ENCODE measurements at places on chromosomes 3 and 15. TPM values are rescaled to one million over a fixed set of nuclear protein-coding genes. Genes with fewer than 3 reads are reported as not detected.

Gene SCAMP5
- total RNA-seq: 1.4 TPM

Gene CDHR4
- 0.22 TPM for total RNA-seq

Gene TMEM266
- total RNA-seq: not detected

Gene BFSP2
- total RNA-seq: 0.44 TPM

Gene TRIM42
- total RNA-seq: not detected

Gene MYD88
- total RNA-seq: 74.7 TPM

Gene SLC24A5
- total RNA-seq: not detected

Gene LRRC49
- total RNA-seq: not detected

Gene ITIH3
- total RNA-seq: not detected

Gene GREM1
- total RNA-seq: not detected

Gene SNX4
- 38.1 TPM for total RNA-seq

Gene RETNLB
- not detected for total RNA-seq

Gene P2RY14
- total RNA-seq: 17.8 TPM

Gene KNL1
- 36.6 TPM for total RNA-seq

Gene BHLHE40
- total RNA-seq: 548 TPM

Gene KBTBD12
- not detected for total RNA-seq

Gene KIF9
- 2.0 TPM for total RNA-seq

Gene TRH
- not detected for total RNA-seq

Gene GOLGA8S
- 0.61 TPM for total RNA-seq

Gene MYRIP
- not detected for total RNA-seq

Gene SLC12A8
- total RNA-seq: 0.15 TPM

Gene ABHD6
- 6.1 TPM for total RNA-seq

Gene ENTPD3
- total RNA-seq: not detected

Gene GRK7
- total RNA-seq: not detected

Gene PLSCR1
- total RNA-seq: 229 TPM

Gene MESP2
- not detected for total RNA-seq

Gene ALG1L2
- not detected for total RNA-seq

Gene ALG3
- total RNA-seq: 51.5 TPM

Gene ABHD10
- 29.7 TPM for total RNA-seq

Gene RNF123
- 57.9 TPM for total RNA-seq

Gene C3orf85
- not detected for total RNA-seq

Gene IL17RC
- total RNA-seq: 1.1 TPM

Gene U2SURP
- 139 TPM for total RNA-seq

Gene P2RY12
- total RNA-seq: not detected

Gene CEP19
- total RNA-seq: 5.5 TPM

Gene SLCO2A1
- total RNA-seq: not detected

Gene ARPIN
- not detected for total RNA-seq

Gene CA12
- not detected for total RNA-seq

Gene DAPK2
- 21.5 TPM for total RNA-seq

Gene CPLX3
- total RNA-seq: 0.91 TPM

Gene SAXO2
- 0.49 TPM for total RNA-seq

Measured in T-helper 1 cell treated with Interleukin-12 subunit alpha and Interleukin-12 subunit beta and Interleukin-4 antibody, amounts not matched to agents 30 ng/mL and 1 ng/mL, for 36 hours (primary cell).